ENCODE measurements at places on chromosomes 5 and 9. TPM values are rescaled to one million over a fixed set of nuclear protein-coding genes. Genes with fewer than 3 reads are reported as not detected.

GRCh38 chr5:181242031-181242451, 1.7 kb downstream of the RACK1 start:
- DNase-seq = no peak

GRCh38 chr5:43543434-43543833, 13.4 kb downstream of the PAIP1 start:
- DNase-seq = no peak

DNA sequence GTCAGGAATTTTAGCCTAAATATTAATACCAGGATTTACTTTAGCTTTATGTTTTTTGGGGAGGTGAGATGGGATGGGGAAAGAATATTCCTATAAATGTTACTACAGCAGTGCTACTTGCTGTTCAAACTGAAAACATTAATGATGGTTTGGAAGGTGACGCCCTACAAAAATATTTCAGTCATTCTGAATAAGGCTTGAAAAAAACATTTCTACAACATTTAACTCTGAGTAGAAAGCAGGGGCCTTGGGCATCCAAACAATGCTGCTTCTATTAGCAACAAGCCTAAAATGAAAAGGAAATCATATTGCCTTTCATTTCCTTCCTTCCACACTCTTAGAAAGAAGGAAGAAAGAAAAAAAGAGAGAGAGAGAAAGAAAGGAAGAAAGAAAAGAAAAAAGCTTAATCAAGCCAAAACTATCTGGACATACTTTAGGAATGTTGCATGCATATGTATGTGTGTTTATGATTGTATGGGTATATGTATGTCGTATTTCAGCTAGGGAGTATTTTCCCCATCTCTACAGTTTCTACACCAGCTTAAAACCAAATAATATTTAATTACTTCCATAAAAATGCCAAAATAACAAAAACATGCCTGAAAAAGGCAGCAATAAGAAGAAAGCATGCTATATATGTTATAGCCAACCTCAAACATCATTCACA, 16.3 kb upstream of the DAB2 start:
- no peak for DNase-seq

- DNase-seq = no peak
Observed at GRCh38 chr9:98906273-98907040, 37.2 kb upstream of the COL15A1 start.

DNA sequence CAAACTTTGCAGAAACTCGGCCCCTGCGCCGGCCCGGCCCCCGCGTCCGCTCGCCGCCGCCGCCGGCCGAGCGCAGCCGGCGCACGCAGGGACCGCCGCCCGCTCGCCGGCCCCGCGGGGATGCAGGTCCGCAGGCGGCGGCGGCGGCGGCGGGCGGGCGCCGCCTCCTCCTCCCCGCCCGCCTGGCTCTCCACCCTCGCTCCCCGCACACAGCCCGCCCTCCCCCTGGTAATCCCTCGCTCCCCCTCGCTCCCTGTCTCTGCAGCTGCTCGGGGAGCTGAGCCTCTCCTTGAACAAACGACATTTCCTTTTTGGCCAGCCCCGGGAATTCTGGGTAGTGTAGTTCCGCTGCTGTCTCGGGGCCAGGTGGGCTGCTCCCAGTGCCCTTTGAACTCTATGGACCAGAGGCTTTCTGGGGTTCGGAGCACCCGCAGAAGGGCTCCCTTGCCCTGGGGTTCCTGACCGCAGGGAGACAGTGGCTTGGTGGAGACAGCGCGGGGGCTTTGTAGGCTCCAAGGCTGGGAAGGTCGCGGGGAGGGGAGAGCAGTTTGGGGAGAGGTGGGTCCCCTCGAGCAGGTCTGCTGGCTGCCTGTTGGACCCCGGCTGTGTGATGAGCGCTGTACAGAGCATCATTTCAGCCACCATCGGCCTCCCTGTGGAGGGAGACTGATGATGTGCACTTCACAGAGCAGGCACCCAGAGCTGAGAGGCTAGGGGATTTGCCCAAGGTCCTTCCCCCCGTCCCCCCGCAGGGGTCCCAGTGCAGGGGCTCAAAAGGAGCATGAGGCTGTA, 1.8 kb upstream of the FAM78A start:
- DNase-seq = peak; percentile 86

DNA sequence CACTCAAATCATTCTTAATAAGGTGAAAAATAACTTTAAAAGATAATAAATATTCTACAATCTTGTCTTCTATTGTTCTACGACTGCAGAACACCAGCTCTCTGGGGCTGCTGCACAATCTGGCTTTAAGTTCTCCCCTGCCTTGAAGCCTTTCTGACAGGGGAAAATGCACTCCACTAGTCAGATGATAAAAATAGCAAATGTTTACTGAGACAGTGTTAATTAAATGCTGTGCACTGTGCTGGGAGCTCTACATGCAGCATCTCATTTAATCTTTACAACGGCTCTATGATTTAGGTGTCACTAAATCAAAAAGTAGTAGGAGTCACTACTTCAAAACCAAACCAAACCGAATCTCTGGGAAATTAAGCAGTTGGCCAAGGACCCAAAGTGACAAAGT, 132.7 kb downstream of the SLIT3 start:
- DNase-seq = no peak

GRCh38 chr5:40080191-40080590, 599.5 kb upstream of the PTGER4 start:
- DNase-seq = no peak

- no peak for DNase-seq
Observed at GRCh38 chr9:24590432-24590831, 44.7 kb upstream of the IZUMO3 start.

GRCh38 chr5:179981636-179982035, 73.9 kb upstream of the TBC1D9B start:
- no peak for DNase-seq

DNA sequence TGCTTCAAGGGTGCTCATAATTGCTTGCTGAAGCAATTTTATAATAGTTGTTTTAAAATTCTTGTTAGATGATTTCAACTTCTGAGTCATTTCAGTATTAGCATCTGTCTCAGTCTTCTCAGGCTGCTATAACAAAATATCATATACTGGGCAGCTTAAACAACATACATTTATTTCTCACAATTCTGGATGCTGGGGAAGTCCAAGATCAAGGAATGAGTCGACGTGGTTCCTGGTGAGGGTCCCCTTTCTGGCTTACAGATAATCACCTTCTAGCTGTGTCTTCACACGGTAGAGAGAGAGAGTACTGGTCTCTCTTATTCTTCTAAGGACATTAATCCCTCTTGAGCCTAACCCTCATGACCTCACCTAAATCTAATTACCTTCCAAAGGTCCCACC, 160.4 kb downstream of the SIL1 start:
- DNase-seq = no peak

DNA sequence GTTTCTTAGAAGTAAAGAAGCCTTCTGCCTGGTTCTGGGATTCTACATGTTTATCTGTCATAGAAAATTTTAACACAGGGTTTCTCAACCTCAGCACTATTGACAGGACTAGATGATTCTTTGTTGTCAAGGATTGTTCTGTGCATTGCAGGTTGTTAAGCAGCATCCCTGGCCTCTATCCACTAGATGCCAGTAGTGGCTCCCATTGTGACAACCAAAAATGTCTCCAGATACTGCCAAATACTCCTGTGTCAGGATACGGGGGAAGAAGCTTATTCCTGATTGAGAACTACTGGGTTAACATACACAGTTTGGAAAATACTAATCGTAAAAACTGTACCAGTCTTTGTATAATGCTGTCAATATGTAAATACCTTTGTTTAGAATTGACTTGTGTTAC, 167.1 kb downstream of the NIPBL start:
- peak; percentile 14 for DNase-seq

- no peak for DNase-seq
Observed at GRCh38 chr9:87889882-87890252, 7.2 kb downstream of the SPATA31E1 start.

- DNase-seq = no peak
Observed at GRCh38 chr9:13234932-13235331, 44.6 kb downstream of the MPDZ start.

GRCh38 chr5:86964889-86965288, 302.8 kb upstream of the RASA1 start:
- no peak for DNase-seq

GRCh38 chr9:130555968-130556367, 23.4 kb upstream of the FUBP3 start:
- DNase-seq = no peak

DNA sequence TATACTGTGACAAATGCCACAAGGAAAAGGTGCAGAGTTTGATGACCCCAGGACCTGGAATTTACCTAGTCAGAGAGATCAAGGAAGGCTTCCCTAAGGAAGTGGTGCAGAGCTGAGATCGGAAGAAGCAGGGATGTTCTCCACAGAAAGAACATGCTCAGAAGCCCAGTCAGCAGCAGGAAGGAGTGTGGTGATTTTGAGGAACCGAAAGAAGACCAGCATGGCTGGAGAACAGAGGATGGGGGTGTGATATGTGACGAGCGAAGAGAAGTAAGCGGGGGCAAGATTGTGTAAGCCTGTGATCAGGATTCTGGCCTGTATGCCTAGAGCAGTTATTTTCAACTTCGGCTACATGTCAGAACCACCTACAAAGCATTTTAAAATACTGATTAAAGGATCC, 18.7 kb upstream of the PIK3R1 start:
- peak; percentile 18 for DNase-seq

DNA sequence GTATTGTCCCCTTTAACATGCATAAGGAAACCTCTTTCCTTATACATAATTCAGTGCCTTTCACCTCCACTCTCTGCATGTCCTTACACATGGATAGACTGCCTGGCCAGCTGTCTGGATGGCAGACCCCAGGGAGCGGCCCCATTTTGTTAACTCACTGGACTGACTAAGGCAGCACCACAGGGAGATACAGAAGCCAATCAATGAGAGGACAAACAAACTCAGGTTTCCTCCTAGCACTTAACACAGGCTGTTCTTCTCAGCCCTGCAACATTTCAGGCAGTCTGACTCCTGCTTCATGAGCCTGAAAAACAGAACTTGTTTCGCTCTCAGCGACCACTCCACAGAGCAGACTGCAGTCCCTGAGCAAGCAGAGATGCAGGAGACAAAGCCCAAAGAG, 135.4 kb upstream of the RASEF start:
- DNase-seq = no peak

DNA sequence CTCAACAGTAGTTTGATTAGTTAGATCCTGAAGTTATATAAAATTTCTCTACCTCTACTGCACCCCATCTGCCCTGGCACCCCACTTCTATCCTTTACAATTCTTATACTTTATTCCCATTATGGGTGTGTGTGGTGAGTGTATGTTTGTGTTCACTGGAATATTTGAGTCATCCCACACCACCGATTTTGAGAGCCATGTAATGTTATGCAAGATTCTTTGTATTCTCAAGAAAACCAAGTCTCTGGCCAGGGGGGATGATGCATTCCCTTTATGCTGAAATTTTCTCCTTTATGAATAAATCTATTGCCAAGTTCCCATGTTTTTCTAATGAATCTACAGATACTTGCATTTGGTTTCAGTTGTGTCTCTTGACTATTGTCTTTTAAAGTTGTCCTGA, 266.8 kb downstream of the ARHGEF28 start:
- no peak for DNase-seq

DNA sequence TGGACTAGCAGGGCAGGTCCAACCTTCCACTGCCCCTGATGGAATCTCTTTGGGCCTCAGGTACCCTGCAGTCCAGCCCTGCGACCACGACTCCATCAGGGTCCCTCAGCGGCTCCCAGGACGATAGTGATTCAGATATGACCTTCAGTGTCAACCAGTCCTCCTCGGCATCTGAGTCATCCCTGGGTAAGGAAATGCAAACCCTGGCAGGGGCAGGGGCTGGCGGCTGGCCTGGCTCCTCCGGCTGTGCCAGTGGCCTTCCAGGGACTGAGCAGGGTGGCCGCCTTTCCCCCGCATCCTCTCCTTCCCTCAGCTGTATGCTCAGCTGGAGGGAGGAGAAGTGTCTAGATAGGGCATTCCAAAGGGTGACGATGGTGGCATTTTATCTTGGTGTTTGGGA, 45.0 kb downstream of the NEURL1B start:
- DNase-seq = no peak

The DNAH5 gene
- 5.5 TPM for total RNA-seq

The SPINK6 gene
- not detected for total RNA-seq

The THOC3 gene
- total RNA-seq = 45.4 TPM

The IL33 gene
- 20.7 TPM for total RNA-seq

The FOXD4L6 gene
- total RNA-seq = 0.31 TPM

The DAB2IP gene
- 11.9 TPM for total RNA-seq

The FCN2 gene
- not detected for total RNA-seq

The SLC12A7 gene
- total RNA-seq = 4.4 TPM
